Activated CD8-positive, alpha-beta T cell treated with anti-CD3 and anti-CD28 coated beads for 36 hours (primary cell): ENCODE measurements at places on chromosomes 4 and X. TPM values are rescaled to one million over a fixed set of nuclear protein-coding genes. Genes with fewer than 3 reads are reported as not detected.

The BCAP31 gene
- total RNA-seq: 97.6 TPM

DNA sequence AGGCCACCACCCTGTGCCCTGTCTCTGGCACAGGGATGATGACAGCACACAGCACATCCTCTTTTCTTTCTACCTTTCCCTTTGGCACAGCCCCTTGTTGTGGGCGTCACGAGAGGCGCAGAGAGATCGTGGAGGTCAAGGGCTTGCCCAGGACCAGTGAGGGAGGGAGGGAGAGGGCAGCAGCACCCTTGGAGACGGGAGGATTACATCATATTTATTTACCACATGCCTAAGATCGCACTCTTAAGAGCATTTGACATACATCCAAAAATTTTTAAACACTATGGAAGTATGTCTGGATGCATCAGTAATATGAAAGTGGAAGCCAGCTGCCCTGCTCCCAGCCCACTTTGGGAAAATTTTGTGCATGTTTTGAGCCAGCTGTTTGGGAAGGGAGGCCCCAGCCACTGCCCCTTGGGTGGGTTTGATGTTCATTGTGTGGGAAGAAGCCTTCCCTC, 12.7 kb downstream of the WFS1 start:
- DNase-seq: no peak

DNA sequence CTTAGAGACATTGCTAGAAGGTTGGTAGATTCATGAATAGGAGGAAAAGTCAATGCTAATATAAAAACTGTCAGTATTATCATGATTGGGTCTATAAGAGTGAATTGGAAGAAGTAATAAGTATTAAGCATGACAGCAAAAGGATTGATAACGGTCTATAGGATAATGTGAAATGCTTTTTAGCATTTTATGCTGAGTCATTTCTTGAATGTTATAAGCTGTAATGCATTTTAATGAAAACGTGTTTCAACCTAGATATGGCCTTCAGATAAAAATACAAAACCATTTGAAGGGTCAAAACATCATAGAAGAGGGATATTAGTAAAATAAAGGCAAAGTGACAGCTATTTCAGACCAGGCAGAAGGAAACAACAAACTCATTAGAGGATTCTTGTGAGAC, 353.5 kb downstream of the SH2D1A start:
- no peak for DNase-seq

- no peak for DNase-seq
These were observed 18.0 kb downstream of the HPSE start for GRCh38 chr4:83316459-83317165.

The WDR17 gene
- 1.5 TPM for total RNA-seq

The CFI gene
- total RNA-seq: not detected

The UGT2B15 gene
- not detected for total RNA-seq

DNA sequence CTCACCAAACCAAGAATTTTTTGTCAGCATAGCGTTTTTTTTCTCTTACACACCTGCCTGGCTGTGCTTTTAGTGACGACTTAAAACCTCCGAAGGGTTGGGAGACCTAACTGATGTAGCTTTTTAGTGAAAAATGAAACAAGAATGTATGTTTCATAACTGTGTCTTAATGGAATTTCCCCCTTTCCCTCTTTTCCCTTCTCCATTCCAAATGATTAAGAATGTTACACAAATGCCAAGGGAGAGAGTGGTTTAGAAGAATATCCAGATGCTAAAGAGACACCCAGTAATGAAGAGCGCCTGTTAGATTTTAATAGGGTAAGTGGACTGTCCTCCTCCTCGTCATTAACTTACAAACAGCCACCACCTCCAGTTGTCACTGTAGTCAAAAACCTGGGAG, 33.2 kb upstream of the TBC1D14 start:
- no peak for DNase-seq

- DNase-seq: no peak
These were observed 559.1 kb downstream of the FSTL5 start for GRCh38 chr4:161604516-161605300.

DNA sequence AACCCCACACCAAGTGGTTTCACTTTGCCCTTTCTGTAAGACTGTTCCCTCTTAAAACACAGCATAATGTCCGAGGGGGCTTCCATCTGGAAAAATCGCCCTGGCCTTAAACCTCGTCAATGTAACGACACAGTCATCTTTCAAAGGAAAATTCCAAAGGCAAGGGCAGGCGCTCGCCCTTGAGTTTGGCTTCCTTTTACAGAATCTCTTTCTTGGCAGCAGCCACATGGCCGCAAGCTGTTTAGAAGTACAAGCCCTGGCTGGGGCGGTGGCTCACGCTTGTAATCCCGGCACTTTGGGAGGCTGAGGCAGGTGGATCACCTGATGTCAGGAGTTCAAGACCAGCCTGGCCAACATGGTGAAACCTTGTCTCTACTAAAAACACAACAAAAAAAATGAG, 27.1 kb upstream of the GRPEL1 start:
- DNase-seq: no peak

The TRIM61 gene
- 1.1 TPM for total RNA-seq

DNA sequence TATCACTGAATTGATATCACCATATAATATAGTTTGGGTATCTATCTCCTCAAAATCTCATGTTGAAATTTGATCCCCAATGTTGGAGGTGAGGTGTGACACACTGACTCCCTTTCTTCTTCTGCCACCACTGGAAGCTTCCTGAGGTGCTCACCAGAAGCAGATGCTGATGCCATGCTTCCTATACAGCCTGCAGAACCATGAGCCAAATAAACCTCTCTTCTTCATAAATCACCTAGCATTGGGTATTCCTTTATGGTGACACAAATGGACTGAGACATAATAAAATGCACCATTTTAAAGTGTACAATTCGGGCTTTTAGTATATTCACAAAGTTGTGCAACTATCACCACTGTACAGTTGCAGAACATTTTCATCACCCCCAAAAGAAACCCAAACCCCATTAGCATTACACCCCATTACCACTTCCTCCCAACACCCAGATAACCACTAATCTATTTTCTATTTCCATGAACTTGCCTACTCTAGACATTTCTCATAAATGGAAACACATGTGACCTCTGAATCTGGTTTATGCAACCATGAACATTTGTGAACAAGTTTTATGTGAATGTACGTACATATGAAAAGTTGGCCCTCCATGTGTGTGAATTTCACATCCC, 148.9 kb downstream of the OPHN1 start:
- DNase-seq: no peak

DNA sequence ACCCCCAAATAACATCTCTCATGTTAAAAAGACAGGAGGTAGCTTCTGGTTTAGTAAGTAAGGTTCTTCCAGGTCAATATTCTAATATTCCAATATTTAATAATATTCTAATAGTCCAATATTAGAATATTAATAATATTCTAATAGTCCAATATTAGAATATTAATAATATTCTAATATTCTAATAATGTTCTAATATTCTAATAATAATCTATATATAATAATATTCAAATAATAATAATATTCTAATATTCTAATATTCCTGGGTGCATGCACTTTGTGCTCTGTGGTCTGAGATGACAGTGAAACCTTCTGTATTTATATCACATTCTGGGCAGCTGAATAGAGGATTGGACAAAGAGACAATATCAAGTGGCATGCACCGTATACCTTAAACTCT, 96.1 kb downstream of the PCDH10 start:
- no peak for DNase-seq

The CT45A6 gene
- total RNA-seq: not detected

DNA sequence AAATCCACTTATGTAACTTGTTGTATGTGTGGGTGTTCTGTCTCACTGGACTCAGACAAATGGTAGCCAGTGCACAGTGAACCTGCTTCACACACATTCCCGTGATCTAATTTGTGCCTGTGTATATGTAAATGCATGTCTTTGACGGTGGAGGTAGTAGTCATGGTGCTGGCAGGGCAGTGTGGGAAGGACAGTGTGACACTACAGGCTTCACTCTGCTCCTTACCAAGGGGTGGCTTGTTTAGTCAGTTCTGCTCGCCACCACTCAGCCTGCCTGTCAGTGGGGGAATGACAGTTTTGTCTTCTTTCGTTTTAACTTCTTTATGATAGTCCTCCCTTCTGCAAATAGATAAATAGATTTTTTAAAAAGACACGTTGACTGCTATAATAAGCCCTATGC, 17.7 kb upstream of the PAQR3 start:
- no peak for DNase-seq

- peak; percentile 5 for DNase-seq
These were observed 69.1 kb upstream of the HPGD start for GRCh38 chr4:174591243-174592021.

GRCh38 chrX:142149919-142150318, 55.2 kb downstream of the MAGEC2 start:
- DNase-seq: no peak

DNA sequence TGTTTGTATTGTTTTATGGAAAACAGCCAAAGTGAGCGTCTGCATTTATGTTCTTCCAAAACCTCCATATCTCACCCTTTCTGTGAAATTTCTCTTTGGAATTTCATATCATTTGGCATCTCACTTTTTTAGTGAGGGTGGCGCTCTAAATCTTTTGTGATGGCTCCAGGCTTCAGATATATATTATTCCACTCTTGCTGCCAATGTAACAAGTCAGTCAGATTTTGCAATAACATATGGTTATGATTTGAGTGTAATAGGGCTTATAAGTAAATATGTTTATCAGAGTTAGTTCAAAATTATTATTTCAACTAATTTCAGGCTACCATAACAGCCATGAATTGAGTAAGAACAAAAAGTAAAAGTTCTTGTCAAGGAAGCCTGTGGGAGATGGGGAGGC, 314.7 kb downstream of the PDGFC start:
- no peak for DNase-seq

GRCh38 chrX:148567229-148567628, 66.8 kb downstream of the AFF2 start:
- no peak for DNase-seq

- DNase-seq: no peak
These were observed 79.3 kb upstream of the BCOR start for GRCh38 chrX:40177117-40177430.

GRCh38 chr4:29151584-29151983, 1568.6 kb upstream of the PCDH7 start:
- DNase-seq: no peak

DNA sequence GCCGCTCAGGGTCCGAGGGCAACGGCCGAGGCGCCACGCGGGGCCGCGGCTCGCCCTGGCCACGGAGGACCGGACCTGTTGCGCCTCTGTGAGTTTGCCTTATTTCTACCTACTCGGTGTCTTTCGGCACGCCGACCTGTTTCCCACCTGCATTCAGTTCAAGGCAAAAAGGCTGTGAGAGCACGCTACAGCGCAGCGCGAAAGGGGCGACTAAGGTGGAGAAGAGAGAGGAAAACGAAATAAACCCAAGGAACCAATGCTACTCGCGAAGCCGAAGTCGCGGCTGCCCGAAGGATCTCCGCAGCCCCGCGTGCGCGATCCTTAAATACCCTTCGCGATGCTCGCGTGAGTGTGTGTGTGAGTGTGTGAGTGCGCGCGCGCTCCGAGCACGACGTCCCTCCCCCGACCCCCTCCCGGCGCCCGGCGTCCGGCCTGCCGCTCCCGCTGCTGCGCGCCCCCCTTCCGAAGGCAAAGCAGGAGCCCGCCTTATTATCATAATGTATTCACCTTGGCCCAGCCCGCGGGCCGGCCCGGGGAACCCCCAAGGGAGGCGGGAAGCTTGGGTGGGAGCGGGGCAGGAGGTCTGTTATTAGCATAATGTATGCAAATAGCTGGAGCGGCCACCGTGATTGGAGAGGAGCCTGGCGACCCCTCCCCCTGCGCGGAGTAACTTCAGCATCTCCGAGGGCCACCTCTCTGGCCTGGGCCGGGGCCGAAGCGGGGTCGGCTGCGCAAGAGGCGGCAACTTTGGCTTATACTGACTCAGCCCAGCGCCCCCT, at the start of gene COL25A1:
Gene COL25A1 (minus strand): TSS at position 298 of the 779 bp plus-strand sequence.
- peak; percentile 64 for DNase-seq

- DNase-seq: no peak
These were observed 38.5 kb upstream of the BMP15 start for GRCh38 chrX:50871922-50872453.

GRCh38 chr4:56619160-56619559, 61.9 kb downstream of the HOPX start:
- DNase-seq: no peak
